NCI-H82 (cell line): ENCODE measurements at places on chromosomes 3 and 15.

GRCh38 chr3:71543371-71544016 is 40.0 kb downstream of the FOXP1 start:
- DNase-seq = no peak

DNA sequence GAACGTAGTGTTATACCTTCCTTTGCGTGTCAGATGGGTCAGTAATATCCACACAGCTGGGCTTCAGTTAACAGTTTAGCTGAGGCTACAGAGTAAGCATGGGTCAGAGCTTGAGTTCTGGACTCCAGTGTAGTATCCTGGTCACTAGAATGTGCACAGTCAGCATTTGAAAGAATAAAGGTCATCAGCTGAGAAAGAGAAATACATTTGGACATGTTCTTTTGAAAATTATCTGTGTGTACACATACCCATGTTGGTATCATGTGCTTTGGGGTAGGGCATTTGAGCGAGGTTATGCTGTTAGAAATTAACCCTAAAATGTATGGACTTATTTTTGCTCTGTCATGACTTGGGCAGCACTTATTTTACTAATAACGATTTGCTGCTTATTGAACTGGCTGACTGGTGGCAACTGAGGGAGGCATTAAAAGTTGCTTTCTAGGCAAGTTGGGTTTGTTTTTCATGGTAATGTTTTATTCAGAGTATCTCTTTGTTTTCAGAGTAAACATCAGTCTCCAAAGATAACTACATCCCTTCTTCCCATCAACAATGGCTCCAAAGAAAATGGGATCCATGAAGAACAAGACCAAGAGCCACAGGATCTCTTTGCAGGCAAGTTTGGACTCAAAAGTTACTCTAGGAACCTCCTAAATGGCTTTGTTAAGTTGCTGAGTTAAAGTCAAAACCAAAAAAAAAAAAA is 16.4 kb downstream of the SNX1 start:
- DNase-seq = no peak

- peak; percentile 16 for DNase-seq
Observed at GRCh38 chr3:26515351-26515750, 107.2 kb upstream of the LRRC3B start.

DNA sequence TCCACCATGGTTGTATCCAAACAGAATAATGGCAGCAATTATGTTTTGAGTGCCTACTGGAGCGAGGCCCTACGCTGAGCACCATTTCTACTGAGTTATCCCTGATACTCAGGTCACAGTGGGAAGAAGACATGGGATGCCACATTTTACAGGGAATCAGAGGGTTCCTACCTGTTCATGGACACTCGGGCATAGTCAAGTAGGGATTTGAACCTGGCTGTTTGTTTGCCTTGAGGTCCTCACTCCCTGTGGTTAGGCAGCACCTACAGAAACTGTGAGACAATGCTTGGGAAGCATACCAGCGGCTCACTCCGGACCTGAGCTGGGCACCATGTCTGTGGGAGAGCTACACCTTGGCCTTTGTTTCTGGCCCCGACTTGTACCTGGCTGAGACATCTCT is 390.4 kb downstream of the LRTM1 start:
- DNase-seq = no peak

GRCh38 chr3:131907796-131908195 is 127.0 kb downstream of the CPNE4 start:
- DNase-seq = no peak

GRCh38 chr3:56197991-56198390 is 270.3 kb downstream of the ERC2 start:
- no peak for DNase-seq

DNA sequence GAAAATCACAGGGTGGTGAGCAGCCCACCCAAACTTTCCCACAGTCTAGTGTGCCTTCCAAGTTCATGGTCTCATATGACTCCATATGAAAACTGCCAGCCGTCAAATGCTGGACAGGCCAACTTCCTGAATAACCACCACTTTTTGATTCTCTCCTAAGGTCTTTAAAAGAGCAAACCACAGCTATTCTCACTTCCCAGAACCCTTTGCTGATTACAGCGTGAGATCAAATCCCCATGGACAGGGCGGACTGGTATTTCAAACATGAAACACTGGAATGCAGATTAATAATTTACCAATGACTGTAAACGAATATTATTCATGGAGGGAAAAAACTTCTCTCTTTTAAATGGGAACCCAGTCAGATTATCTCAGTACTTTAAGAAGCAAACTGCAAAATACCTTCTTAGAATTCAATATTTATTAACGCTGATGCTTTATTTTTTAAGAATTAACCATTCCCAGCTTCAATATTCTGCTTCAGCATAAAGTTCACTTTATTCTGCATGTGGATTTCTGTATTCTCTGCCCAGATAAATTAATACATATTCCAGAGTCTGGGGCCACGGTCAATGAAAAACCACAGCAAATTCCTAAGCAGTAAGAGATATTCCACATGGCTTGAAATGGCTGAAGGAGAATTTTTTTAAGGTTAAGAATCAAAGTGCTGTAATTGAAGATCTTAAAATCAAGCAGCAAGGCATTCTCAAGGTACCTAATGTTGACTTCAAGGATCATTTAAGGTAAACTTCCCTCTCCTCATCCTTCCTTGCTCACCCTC is 42.9 kb downstream of the MYO1E start:
- no peak for DNase-seq

DNA sequence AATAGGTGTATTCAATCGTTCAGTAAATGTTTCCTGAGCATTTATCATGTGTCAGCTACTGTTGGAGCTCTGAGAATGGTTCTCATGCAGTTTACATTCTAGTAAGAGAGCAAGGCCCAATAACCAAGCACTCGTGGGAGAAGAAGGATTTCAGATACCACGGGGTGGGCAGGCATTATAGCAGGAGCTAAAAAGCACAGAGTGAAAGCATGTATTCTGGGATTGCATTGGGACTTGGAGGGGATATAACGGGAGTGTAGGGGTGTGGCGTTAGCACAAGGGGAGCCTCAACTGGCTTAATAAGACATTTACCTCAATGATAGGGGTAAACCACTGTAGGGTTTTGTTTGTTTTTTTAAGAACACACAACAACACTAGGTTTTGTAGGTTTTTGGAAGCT is 1.6 kb upstream of the SIAH2 start:
- no peak for DNase-seq
